ENCODE measurements at places on chromosomes 1 and 21.

GRCh38 chr1:44698138-44698537, 23.6 kb downstream of the ARMH1 start:
- no peak for DNase-seq

- no peak for DNase-seq
Measured at GRCh38 chr1:34851431-34852105, 8.0 kb downstream of the SMIM12 start.

DNA sequence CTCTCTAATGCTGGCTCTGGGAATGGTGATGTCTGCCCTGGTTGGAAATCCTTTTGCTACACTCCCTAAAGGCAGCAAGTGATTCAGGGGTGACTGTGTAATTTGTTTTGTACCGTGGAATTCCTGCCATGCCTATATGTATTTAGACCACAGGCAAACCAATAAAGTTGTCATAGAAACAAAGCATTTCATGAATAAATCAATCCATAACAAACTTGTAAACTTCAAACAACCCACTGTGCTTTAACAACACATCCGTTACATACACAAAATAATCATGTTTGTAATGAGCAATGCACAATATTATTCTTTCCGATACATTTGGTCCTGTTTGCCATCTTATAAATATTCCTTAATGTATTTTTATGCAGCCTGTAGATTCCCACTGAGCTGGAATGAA, 330.3 kb upstream of the SNX7 start:
- DNase-seq, result peak; percentile 38

- no peak for DNase-seq
Measured at GRCh38 chr1:48242141-48242736, 19.7 kb downstream of the SLC5A9 start.

DNA sequence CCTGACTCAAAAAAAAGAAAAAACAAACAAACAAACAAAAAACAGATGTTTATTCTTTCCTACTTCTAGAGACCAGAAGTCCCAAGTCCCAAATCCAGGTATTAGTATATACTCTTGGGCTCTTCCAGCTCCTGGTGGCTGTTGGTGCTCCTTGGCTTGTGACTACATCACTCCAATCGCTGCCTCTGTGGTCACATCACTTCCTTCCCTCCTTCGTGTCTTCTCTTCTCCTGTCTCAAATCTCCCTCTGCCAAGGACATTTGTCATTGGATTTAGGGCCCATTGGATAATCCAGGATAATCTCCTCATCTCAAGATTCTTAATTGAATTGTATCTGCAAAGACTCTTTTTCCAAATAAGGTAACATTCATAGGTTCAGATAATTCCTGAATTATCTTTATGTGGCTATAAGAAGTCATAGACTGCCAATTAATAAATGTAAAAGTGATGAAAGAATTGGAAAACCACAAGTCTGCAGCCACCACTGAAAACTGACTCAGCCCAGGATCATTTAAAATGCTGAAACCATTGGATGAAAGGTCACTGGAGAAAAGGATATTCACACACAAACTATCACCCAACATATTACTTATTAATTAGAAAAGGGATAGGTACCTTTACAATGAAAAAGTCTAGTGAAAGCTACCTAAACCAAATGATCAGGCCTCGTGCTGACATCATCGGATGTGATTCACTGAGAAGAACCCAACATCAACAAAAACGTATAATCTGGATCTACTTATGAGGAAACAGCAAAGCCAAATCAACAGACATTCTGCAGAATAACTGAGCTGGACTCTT, 67.1 kb downstream of the ZNF281 start:
- no peak for DNase-seq

DNA sequence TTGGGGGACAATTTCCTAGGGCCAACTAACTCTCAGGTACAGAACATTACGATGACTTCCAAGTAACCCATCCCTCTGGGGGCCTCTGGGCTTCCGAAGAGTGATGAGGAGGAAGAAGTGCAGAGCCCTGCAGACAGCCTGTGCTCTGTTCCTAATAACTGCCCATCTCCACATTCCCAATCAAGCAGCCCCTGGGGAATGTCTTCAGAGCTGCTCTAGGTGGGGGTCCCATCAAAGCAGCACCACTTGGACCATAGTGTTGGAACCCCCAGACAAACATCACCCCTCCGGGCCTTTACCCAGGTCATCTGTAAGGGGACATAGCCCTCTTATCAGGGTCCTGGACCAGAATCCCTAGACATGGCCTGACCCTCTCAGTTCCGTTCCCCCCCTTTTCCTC, 357.3 kb downstream of the NPHP4 start:
- no peak for DNase-seq

- no peak for DNase-seq
Measured at GRCh38 chr1:169648709-169649108, 18.8 kb upstream of the SELP start.

DNA sequence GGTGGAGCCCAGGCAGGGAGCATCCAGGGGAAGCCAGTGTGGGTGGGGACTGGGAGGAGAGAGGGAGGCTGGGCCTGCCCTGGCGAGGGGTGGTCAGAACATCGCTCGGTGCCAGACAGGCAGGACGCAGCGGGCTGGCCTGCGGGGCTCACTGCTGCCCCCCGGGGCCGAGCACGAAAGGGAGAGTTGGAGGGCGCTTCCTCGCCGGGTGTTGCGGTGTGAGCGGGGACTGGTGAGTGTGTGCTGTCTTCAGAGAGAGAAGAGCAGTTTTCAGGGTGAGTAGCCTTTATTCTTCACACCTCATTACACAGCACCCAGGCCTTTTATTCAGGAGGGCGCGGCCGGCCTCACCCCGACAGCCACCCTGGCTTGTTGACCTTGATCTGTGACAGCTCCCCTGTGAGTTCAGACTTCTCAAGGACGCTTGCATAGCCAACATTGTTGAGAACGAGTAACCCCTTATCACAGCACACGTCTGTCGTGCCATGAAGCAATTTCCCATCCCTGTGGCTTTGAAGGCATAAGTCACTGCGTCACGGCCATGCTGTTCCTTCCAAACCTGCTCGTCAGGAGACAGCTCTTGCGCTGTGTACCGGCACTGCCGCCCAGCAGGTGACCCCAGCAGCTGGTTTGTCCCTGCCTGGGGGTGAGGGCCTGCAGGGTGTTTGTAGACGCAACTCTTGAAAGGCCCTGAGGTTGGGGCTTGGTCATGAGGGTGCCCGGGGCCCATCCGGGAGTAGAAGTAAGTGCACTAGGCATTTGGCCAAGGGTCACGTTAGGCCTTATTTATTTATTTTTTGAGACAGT, 54.6 kb downstream of the PRKCZ start:
- DNase-seq, result peak; percentile 40

DNA sequence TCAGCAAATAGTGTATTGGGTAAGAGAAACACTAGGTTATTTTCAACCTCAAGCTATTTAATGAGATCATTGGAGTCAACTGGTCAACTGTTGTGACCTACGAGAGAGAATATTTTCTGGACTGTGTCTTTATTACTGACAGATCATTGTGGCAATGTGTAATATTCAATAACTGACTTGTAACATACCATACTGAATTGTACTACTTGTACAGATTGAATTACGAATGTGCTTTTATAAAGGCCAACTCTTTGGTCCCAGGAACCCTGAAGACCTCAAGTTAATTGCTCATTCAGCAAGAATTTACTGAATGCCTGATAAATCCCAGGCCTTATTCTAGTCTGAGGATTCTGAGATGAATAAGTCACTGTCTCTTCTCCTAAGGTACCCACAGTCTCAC, 56.1 kb upstream of the CAMK1G start:
- DNase-seq, result no peak

GRCh38 chr1:181126289-181126688, 37.8 kb downstream of the IER5 start:
- no peak for DNase-seq

DNA sequence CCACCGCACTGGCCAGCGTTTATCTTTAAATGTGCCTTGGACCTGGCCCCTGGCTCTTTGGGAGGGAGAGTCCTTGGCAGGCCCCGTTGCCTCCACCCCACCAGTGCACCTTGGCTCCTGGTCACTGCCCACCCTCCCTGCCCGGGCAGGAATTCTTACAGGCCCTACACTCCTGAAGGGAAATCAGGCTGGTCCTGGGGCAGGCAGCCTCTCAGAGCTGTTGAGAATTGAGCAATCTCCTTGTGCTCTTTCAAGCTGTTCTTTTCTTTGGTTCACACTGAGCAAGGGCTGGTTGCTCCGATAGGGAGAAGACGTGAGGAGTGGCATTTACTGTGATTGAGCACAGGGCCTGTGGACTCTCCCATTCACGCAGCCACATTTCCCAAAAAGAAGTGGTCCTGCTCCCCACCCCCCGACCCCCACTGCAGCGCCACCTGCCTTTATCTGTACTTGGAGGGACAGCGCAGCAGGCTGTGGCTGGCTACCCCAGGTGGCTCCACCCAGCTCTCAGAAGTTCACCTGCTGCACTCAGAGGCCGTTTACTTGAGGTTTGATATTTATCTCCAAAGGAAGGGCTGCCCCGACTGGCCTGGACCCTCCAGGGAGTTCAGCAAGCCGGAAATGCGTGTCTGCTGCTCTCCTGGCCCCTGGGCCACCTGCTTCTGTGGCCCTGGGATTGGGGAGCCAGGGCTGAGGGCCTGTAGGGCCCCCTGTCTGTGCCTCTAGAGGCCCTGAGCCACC, 47.8 kb downstream of the SKI start:
- DNase-seq, result no peak

GRCh38 chr1:63675420-63675931, 82.3 kb downstream of the PGM1 start:
- DNase-seq, result peak; percentile 86

GRCh38 chr1:150508982-150509381, 1.1 kb downstream of the ECM1 start:
- no peak for DNase-seq

DNA sequence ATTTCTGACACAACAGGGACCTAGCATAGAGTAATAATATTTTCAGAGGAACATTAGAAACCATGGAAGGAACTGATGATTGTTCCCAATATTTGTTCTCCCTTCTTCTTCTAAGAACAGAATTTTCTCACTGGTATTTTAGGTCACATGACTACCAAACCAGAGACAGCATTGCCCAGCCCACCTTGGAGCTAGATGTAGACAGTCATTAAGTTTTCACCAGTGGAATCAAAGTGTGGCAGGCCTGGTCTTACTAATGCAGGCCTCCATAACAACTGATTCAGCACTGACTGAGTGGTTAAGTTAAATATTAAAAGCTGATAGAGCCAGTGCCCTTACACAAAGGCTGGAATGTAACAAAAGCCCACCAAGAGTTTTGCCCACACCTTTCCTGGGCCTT, 244.4 kb downstream of the ZNF648 start:
- DNase-seq, result no peak

DNA sequence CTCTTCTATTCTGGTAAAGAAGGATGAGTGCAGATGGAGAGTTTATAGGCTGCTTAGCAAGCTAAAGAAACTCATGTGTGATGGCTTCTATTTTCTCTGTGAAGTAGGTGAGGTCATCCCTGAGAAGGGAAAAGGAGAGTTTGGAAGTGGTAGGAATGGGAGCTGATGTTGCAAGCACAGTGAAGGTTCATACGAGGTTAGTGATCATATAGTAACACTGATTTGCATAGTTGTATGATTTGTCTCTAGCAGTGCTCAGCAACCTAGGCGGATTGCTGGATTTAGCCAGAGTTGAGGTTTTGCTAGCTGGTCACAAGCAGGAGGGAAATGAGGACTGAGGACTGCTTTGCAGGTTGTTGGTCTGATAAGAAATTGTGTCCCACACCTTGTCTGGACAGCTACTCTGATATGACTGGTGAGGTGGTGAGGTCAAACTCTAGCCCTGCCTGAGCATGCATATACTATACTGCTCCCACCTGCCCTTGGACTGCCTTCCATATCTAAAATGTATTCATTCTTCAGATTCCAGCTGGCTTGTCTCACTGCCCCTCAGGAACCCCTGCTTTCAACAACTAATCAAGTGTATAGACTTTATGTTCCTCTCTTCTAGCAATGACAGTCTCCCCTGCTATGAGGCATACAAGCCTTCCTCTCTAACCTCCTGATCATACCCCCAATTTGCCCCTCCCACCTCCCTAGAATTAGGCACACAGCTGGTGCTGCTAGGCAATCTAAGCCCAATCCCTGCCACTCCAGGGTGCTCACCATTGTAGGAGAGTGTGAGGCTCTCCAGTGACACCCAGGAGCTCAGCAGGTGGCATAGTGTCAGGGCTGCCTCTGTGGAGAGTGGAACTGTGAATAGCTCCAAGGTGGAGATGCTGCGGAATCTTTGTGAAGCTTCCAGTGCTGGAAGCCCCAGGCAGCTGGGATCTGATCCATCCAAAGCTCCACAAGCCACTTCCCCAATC, 18.5 kb downstream of the LRRC41 start:
- DNase-seq, result no peak

DNA sequence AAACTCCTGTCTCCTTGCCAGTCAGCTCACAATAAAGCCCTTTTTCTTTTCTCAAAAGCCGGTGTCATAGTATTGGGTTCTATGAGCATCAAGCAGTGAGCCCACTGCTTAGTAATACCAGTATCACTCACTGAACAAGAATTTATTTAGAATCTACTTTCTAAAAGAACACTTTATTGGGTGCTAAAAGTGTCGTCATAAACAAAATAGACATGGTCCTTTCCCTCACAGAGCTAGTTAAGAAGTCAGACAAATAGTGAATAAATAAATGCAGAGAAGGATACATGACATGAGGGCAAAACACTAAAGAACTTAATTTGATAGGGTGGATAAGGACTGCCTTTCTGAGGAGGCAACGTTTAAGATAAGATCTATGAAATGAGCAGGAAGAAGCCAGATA, 32.2 kb downstream of the EVI5 start:
- no peak for DNase-seq

DNA sequence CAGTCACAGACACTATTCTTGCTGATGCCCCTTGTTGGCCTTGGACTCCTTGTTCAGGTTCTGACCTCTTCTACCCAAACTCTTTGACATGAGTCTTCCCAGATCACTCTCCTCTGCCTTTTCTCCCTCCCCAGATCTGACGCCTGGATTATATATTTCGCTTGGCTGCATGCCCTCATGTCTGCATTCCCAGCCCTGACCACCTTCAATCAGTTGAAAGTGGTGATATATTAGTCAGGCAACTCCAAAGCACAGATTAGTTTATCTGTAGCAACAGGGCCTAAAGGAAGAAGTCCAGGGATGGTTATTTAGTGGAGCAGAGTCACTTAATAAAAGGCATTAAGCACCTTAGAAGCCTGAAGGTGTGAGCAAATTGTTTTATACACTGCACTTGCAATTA, 110.0 kb upstream of the GUCA2B start:
- no peak for DNase-seq

- DNase-seq, result peak; percentile 14
Measured at GRCh38 chr1:210364479-210364878, 35.8 kb downstream of the HHAT start.

GRCh38 chr1:192550922-192551534, 24.5 kb upstream of the RGS1 start:
- no peak for DNase-seq

All from brain (organoid and tissue), 16 donors.